Foreskin keratinocyte (primary cell): ENCODE measurements at places on chromosomes 2 and 18.
A peak's percentile ranks its signal among the peaks of the same experiment; 100 is the strongest.

- DNase-seq, result no peak
These were observed 51.1 kb downstream of the PAPOLG start for GRCh38 chr2:60806988-60807681.

- DNase-seq, result no peak
These were observed 64.2 kb downstream of the RBMS1 start for GRCh38 chr2:160429248-160430000.

- DNase-seq, result no peak
These were observed 2.1 kb downstream of the BCL2L11 start for GRCh38 chr2:111122631-111123421.

DNA sequence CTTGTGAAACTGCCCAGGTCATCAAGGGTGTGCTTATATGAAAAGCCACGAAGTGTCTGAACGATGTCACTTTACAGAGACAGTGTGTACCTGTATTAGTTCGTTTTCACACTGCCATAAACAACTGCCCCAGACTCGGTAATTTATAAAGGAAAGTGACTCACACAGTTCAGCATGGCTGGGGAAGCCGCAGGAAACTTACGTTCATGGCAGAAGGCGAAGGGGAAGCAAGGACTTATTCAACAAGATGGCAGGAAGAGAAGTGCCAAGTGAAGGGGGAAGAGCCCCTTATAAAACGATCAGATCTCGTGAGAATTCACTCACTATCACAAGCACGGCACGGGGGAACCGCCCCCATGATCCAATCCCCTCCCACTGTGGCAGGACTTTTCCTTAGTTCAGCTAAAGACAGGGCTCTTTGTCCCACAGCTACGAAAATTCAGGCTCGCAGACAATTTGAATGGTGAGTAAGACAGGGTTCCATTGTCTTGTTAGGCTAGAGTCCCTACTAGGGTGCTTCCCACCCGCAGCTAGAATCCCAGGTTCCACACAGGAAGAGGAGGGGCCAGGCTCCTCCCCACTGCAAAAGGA is 20.1 kb downstream of the TMEM177 start:
- DNase-seq, result no peak

- no peak for DNase-seq
These were observed 1.0 kb upstream of the PMAIP1 start for GRCh38 chr18:59898609-59899297.

DNA sequence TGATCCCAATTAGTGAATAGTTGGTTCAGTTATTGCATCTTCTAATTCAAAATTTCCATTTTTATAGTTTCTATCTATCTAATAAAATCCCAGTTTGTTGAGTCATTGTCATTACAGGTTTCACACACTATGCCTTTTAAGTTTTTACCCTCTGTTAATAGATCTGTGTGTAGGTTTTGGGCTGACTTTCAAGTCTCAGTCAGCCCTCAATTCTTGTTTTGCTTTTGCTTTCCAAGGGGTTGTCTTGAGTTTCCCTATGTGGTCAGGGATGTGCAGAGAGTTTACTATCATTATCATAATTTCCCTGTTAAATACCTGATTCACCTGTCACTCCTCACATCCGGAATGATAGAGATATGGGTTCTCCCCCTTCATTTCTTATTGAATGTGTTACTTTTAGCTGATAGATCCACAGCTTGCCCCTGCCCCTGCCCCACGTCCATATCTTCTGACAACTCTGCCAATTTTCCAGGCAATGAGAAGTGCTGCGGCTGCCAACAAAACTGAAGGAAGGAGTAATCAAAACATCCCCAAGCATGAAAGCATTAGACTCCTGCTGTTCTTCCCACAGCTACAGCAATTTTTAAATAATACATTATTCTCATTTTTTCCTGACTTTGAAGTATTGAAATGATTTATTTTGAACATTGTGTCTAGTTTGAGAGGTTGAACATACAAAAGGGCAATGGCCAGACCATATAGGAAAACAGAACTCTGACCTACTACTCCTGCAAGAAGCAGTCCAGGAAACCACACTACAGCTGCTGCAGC is 1064.8 kb downstream of the SUCLG1 start:
- no peak for DNase-seq

- peak; percentile 35 for DNase-seq
These were observed 41.3 kb upstream of the GBX2 start for GRCh38 chr2:236209535-236209934.

GRCh38 chr2:8680822-8681760 is 765 bp upstream of the ID2 start:
- DNase-seq, result no peak

DNA sequence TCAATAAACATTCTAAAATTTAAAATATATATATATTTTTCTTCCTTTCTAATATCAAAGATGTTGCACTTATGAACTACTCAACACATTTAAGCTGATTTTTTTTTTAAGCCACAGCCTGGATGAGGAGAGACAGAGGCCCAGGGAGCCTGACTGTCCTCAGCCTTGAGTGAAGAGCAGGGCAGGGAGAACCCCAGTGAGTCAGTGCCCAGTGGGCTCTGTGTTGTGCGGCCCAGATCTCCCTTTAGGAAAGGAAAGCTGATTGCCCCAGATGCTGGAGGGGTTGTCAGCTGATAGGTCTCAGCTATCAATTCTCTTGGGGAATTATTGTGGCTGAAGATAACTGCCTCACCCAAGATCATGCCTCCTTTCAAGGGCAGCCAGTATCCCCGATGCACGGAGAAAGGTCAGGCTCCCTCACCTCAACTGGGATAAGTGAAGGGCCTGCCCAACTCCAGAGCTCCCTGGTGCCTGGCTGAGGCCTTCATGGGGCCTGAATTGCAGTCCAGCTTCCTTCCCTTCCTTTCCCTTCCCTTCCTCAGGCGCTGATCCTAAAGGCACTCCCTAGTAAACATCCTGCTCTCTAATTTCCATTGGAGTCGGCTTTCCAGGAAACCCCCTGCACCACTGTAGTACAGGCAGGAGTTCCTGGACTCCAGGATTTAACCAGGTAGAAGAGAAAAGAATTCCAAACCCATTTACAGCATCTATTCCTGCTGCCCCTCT is 106.9 kb upstream of the ATL2 start:
- no peak for DNase-seq

GRCh38 chr2:11395389-11395788 is 51.0 kb upstream of the ROCK2 start:
- DNase-seq, result no peak

- no peak for DNase-seq
These were observed 98.2 kb upstream of the STK39 start for GRCh38 chr2:168345601-168346000.

GRCh38 chr2:9752441-9753275 is 90.6 kb upstream of the TAF1B start:
- peak; percentile 82 for DNase-seq

- DNase-seq, result no peak
These were observed 291.5 kb downstream of the TDRD15 start for GRCh38 chr2:21415234-21415633.

- DNase-seq, result peak; percentile 37
These were observed 947 bp upstream of the ANKRD44 start for GRCh38 chr2:197311421-197312033.

DNA sequence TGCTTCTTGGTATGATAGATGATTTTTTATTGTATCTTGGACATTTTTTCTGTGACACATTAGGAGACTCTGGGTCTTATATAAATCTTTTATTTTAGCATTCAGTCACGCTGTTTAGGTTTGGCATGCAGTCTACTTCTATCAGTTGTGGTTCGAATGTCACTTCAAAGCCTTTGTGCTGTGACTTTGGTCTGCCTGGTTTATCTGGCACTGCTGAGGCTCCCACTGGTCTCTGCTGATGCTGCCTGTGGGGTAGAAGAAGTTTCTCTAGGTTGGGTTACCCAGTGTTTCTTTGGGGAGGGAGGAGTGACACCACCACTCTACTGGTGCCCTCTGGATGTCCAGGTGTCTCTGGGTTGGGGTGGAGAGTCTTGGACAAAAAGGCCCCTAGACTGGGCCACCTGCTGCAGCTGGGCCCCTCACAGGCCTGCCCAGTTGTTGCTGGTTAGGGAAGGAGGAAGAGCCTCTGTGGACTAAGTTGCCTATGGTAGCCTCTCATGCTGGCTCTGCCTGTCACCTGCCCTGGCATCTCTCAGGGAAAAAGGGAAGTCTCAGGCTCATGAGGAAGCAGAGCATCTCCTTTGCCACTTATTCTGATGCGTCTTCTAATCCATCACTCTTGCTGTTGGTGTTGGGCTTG is 115.4 kb upstream of the HS6ST1 start:
- DNase-seq, result no peak

- DNase-seq, result no peak
These were observed 163.1 kb downstream of the TXNL1 start for GRCh38 chr18:56475250-56475649.

DNA sequence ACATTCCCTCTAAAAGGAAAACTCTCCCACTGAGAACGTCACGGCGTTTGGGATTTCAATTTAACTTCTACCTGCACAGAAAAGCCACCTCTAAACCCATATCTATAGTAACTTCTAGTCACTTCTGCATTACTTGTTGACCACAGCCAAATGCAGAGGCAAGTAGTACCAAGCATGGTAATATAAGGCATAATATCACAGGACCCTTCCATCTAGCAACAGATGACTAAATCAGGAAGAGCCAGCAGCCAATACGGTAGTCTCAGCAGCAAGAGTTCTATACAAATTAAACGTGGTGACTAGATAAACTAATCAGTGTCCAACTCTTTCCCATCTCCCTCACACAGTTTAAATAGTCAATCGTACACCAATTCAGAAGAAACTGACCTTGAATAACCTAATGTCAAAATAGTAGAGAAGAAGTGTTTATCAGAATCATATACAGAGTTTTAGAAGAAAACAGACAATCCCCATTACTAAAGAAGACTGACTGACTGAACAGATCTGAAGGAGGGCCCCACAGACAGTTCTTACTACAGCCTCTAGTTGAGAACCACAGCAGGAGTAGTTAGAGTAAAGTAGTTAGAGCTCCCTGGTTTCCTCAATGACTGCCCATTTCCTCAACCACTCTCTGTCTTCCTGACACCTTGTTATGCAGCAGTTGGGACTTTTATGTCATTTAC is 30.0 kb downstream of the MEMO1 start:
- no peak for DNase-seq

DNA sequence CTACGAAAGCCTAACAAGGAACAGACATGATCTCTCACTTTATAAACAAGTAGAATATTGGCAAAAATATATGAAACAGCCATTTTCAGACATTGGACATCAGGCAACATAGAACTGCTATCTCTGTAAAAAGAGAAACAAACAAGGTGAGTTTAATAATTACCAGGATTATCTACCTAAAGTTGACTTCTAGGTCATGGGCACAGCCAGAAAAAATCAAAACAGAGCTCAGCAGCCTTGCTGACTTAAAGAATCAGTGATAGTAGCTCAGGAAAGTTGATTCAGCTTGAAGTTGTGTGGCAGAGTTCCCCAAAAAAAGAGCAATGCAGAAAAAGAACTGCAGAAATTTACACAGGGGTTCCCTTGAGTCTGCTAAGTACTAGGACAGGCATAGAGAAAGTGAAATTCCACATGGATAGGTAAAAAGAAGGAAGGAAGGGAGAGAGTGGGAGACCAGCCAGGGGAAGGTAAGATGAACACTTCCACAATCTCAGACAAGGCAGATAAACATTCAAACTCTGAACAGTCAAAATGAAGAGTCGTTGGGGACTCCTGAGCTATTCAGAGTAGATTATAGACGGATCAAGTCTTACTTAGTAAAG is 102.0 kb downstream of the EXOC6B start:
- no peak for DNase-seq

DNA sequence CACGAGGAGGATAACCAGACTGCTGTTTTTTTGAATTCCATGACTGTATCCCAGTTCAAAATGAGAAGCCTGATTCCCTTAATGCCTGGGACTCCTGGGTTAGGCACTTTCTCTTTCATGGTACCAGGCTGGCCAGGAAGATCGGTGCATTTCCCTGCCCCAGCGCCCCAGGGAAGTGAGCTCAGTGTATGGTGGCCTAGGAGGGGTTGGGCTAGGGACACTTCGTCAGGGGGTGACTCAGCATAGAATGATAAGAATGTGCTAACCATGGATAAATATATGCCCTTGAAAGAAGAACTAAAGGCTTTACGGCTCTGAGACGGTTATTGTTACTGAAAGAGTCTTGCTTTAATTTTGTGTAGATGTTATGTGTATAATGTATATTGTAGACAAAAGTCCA is 27.5 kb upstream of the FAM237A start:
- peak; percentile 31 for DNase-seq

GRCh38 chr2:23654756-23655155 is 269.8 kb downstream of the KLHL29 start:
- peak; percentile 42 for DNase-seq
